ENCODE measurements at places on chromosomes 12 and 14.

GRCh38 chr14:75711105-75711795 is 50.2 kb downstream of the TTLL5 start:
- peak; percentile 63 for DNase-seq

- DNase-seq: peak; percentile 100
Observed at GRCh38 chr14:61562321-61563161, 132.8 kb upstream of the HIF1A start.

DNA sequence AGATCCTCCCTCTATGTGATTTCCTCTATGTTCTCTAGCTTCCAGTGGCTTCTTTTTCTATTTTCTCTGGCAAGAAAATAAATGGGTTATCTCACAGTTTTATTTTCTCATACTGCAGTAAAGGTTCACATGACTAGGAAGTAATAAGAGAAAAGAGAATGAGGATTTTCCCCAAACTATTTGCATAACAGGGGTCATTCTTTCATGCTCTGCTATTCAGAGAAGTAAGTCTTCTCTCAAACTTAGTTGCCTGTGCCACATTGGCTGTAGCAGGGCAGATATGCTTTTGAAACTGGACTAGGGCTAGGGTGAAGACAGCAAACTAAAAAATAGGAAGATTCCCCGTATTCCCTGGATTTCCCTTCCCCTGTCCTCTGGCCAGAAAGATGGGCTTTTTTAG is 57.4 kb downstream of the ACSM4 start:
- DNase-seq: no peak

DNA sequence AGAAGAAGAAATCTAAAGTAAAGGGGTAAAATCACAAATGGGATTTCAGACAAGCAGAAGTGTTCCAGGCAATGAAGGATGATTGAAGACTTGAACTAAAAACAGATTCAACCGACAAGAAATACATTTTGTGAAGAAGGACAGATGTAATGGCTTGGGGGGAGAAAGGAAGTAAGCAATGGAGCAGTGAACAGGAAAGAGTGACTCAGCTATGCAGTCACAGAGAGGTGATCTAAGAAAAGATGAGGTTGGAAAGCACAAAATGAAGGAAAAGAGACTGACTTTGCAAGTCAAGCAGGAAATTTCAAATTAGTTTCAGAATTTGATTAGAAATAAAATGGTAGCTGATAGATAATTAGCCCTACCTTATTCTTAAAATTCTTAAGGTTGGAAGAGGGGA is 66.5 kb downstream of the PUS7L start:
- DNase-seq: peak; percentile 65

DNA sequence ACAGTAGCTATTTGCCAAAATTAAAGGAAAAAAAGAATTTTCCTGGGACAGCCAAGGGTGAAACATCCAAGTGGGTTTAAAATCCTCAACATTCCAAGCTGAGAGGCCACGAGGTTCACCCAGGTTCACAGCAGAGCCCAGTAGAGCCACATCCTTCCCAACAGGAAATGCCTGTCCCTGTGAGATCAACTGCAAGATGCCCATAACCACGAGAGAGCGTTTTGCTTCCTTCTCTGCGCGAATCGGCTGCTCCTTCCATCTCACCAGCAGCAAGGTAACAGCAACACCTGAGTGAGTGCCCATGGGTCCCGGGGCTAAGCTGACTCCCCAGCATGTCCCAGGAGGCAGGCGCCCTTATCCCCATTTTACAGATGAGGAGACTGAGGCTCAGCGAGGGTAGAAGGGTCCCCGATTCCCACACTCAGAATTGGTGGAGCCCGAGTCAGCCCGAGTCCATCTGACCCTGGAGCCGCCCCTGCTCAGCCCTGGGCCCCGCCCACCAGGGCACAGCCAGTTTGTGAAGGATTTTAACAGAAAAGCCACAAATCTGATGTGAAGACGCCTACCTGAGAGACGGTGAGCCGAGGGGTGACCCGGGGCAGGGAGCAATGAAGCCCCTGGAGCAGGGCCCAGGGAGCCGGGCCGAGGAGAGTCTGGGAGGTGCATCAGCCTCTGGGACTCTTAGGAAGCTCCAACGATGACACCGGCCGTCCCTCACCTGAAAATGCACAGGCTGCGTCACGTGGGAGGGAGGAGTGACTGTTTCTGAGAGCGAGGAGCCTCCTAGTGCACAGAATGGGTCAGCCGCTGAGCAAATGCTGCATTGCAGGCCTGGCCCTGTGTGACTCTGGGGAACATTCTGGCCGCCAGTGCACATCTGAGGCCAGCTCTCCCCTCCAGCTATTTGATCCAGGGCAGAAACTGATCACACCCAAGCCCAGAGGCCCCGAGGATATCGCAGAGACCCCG is 236.9 kb upstream of the SFSWAP start:
- no peak for DNase-seq

DNA sequence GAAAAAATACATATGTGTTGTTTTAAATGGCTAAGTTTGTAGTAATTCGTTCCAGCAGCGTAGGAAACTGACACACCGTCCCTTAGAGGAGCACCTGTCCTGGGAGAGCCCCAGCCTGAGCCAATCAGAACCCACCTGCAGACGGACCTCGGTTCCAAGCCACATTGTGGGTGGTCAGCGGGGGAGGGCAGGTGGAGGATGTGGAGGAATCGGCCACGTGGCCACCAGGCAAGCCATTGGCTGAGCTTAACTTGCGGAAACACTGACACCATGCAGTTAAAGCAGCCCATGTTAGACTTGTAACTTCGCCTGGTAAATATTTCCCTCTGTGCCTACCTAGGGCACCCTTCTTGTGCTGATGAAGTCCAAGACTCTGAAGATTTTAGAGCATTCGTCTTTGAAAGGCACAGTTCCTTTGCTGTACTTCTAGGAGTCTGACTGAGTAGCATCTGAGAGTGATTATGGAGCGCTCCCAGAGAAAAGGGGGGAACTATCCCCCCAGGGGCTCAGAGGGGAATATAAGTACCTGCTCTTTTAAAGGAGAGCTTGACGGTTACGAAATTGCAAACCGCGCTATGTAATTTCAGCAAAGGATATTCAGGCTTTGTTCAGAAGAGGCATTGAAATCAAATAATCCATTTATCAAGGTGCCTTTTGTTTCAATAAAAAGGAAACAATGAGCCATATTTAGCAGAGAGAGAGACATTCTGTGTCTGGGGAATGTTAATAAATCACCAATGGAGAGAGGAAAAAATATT is 135.7 kb downstream of the TMEM132C start:
- DNase-seq: no peak

GRCh38 chr12:52037248-52037861 is 13.9 kb upstream of the NR4A1 start:
- DNase-seq: peak; percentile 27

DNA sequence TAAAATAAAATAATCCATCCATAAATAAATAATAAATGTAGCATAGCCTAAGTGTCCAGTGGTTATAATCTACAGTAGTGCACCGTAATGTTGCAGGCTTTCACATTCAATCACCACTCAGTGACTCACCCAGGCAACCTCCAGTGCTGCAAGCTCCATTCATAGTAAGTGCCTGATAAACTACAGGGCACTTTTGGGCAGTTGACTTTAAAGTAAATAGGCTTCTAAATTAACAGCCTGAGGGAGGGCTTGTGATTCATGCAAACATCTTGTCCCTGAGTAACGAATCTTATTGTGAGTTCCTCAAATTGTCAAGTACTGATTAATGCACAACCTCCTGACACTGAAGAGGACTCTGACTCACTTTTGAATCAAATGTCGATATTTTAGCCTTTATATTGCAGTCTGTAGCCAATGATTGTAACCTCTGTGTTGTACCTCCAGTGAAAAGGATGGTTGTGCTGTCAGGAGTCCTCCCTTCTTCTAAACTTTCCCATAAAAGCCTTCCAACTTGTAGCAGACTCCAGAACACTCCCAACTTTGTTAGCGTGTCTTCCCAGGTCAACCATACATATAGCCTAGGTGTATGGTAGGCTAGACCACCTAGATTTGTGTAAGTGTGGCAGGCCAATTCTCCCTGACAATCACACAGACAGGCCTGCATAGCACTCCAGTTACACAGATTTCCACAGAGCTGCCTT is 55.0 kb upstream of the BICD1 start:
- peak; percentile 99 for DNase-seq

DNA sequence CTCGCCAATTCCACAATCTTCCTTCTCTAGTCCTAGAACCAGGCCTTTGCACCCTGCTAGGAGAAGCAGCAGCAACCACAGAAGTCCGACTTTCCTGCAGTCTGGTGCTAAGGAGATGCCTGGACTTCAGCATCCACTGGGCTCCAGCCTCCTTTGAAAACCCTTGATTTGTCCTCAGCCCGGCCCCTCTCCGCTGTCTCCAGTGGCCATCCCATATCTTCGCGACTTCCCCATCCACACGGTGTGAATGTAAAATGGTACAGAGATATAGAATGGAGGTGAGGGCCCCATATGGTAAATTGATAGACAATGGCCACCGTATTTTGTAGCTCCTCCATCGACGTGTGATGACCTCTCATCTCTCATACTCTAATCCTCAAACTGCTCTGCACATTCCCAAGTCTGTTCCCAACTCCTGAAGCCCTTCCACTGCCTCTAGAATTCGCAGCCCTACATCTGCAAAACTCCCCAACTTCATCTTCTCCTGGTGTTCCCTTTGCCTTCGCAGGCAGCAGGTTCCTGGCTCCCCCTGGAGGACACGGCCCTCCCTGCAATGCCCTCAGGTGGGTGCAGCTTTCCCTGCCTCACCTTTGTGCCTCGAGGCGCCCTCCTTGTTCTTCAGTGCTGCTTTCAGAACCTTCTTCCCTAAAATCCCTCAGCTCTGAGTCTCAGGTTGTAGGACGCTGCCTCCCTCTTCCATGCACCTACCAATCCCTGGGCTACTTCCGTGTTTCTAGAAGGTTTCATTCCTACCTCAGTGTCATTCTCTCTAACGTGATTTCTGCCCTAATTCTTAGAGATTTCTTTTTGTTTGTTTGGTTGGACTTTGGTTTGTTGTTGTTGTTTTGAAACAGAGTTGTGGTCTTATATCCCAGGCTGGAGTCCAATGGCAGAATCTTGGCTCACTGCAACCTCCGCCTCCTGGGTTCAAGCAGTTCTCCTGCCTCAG is 36.7 kb downstream of the TMBIM6 start:
- peak; percentile 58 for DNase-seq

- DNase-seq: no peak
Observed at GRCh38 chr12:46267575-46267824, 1.3 kb downstream of the SLC38A1 start.

GRCh38 chr14:57171363-57171762 is 97.3 kb downstream of the EXOC5 start:
- no peak for DNase-seq

DNA sequence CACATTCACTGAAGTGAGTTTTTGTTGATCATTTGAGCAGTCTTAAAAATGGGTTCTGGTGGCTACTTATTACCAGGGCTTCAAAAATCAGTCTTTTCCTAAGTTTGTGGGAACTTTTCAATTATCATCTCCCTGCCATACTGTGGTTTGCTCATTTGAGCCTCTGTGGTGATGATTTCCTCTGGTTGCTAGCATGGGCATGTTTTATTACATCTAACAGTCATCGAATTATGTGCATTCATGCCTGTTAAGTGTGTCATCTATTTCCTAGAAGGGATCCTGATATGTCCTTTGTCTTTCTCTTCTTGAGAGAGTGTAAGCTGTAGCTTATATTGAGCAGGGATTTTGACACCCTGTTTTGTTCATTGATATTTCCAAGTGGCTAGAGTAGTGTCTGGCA is 116.8 kb downstream of the WIF1 start:
- peak; percentile 72 for DNase-seq

GRCh38 chr12:96980991-96981414 is 73.9 kb downstream of the NEDD1 start:
- peak; percentile 78 for DNase-seq

- no peak for DNase-seq
Observed at GRCh38 chr12:53563452-53564028, 56.3 kb upstream of the NPFF start.

DNA sequence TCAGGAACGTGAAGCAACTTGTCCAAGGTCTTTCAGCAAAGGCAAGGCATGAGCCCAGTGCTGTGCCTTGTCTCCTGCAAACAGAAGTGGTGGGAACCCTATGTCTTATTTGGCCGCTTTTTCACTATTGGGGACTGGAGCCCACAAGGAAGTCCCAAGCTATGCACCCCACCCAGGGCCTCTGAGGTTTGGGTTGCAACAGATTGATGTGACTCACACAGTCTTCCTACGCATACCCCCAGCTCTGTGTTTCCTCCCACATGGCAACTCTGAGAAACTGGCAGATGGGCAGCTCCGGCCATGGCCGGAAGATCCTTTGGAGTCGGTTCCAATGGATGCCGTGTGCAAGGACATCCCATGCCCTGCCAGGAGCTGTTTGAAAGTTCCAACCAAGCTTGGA is 28.3 kb upstream of the CMKLR1 start:
- no peak for DNase-seq

GRCh38 chr12:71130521-71131069 is 27.2 kb downstream of the TSPAN8 start:
- peak; percentile 25 for DNase-seq

GRCh38 chr12:124143726-124144125 is 151.2 kb upstream of the RFLNA start:
- DNase-seq: peak; percentile 86

DNA sequence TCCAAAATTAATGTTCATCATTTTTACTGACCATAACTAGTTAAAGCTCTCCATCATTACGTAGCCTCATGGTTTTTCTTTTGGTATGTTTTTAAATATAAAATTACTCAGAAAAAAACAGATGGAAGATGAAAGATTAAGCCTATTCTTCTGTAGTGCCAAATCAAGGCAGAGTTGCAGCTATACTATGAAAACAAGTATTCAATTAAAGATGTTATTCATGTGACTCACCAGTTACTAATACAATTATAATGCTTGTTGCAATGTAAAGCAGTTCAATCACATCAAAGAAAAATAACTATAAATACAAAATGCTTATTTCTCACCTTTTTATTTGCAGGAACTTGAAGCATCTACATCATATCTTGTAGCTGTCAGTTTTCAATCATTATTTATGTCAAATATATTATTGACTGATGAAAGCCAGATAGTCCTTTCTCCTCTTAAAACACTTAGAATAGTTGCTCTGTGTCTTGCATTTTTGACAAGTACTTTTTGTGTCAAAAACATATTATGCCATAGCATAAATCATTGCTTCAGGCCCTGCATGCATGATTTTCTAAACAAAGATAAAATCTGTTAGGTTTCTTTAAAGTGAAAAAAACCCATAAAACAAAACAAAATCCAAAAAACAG is 36.0 kb upstream of the TRHDE start:
- DNase-seq: no peak

DNA sequence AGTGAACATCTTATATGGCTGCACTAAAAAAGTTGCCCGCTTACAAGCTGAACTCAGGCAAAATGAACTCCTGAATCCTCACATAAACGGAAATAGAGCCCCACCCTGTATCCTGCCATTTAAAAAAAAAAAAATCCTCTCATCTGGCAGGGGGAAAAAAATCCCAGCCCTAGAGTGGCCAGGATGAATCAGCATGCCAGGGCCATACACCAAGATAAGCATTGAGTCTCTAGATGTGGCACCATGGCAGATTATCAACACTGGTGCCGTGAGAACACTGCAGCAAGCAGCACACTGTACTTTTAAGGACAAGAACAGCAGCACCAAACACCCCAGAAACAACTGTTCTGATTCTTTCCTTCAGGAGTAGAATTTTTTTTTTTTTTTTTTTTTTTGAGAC is 65.5 kb downstream of the RASSF3 start:
- no peak for DNase-seq

Data from kidney tubule cell (primary cell).